Stimulated activated CD8-positive, alpha-beta memory T cell treated with anti-CD3 and anti-CD28 coated beads, Interleukin-4, amount 100 ng/mL, for 4 hours (primary cell): ENCODE measurements at places on chromosomes 16 and 17.

DNA sequence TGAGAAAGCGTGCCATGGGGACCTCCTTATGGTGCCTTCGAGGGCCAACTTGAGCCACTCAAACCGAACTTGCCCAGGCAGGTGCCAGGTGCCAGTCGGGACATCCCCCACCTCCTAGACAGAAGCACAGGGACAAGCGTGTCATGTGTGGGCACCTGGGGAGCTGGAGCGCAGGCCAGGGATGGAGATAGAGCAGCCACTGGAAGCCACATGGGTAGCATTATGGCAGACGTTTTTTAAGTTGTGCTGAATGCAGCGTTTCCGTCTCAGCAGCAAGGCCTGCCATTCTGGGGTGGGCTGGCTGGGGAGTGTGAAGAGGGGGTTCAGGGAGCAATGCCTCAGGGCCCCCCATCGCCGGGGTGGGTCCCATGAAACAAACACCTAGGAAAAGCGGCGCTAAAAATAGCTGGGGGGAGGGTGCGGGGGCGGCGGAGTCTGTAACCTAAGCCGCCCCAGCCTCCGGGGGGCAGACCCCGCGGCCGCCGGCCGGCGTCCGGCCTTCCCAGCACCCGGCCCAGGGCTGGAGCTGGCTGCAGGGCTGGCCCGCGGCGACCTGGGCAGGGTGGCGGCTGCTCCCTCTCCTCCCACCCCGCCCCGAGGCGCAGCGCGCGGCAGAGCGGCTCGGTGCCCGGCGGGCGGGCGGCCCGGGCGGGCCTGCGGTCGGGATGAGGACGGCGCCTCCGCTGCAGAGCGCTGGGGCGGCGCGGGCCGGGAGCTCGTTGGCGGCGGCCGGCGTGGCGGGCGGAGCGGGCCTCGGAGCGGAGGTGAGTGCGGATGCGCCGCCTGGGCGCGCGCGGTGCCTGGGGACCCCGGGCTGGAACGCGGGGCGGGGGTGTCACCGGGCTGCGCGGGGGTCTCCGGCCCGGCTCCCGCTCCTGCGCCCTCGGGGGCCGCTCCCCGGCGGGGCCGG is at the start of gene ZNF469:
ZNF469 (plus strand) TSS at position 469 of the 910 bp plus-strand sequence. CDS start 44,512 bp downstream, outside the sequence.
- no peak for DNase-seq

- no peak for DNase-seq
These were observed 295.4 kb downstream of the TOX3 start for GRCh38 chr16:52251495-52251894.

GRCh38 chr16:82882982-82883835 is 256.4 kb downstream of the CDH13 start:
- no peak for DNase-seq

DNA sequence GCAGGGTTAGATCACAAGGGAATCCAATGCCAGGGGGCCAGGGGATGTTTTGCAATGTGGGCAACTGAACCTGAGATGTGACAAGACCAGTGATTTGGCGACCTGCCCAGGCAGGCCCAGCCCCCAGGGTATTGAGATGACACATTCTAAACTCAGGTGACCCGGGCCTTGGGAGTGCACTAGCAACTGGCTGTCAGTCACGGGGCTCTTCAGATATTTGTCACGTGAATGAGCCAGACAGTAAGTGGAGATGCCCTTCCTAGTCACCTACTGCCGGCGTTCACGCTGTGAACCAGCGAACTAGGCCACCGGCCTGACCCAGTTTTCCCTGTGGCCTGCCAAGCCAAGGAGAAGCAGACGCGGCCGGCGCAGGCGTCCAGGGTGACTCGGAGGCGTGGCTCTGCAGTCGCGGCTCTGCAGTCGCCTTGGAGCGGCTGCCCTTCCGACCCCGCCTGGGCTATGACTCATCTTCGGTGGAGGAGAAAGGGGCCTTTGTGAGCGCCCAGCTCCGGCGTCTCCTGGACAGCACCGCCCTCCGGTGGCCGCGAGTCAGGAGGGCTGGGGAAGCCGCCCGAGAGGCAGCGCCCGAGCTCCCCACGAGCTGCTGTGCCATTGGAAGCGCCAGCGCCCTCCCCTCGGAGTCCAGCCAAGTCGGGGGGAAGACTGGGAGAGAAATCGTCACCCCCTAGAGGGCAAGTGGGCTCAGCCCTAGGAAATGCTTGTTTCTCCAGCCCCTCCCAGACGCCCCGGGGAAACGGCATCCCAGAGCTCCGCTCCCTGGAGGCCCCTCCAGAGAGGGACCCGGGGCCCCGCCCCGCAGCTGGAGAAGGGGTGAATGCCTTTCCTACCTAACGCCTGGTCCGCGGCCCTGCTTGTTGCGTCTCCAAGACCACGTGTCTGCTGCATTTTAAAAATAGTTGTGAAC is 38.8 kb downstream of the WSB1 start:
- peak; percentile 67 for DNase-seq

DNA sequence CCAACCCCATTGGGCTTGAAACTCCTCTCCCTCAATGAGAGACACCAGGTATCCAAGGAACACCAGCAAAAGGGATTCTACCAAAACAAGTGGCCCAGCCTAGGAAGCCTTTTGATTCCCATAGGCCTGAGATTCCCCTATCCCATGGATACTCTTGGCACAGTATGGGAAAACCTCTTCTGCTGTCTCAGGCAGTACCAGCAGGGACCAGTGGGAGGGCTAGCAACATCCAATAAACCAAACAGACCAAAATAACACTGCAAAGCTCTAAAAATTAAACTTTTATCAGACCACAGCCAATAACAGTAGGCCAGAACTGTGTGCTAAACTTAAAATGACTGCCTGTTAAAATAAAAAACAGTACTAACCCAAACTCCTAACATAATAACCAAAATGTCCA is 153.9 kb upstream of the CES5A start:
- DNase-seq = no peak

- no peak for DNase-seq
These were observed 276.0 kb downstream of the MAP2K6 start for GRCh38 chr17:69690531-69690930.

- DNase-seq = no peak
These were observed 69.7 kb downstream of the ZFHX3 start for GRCh38 chr16:72978212-72978611.

DNA sequence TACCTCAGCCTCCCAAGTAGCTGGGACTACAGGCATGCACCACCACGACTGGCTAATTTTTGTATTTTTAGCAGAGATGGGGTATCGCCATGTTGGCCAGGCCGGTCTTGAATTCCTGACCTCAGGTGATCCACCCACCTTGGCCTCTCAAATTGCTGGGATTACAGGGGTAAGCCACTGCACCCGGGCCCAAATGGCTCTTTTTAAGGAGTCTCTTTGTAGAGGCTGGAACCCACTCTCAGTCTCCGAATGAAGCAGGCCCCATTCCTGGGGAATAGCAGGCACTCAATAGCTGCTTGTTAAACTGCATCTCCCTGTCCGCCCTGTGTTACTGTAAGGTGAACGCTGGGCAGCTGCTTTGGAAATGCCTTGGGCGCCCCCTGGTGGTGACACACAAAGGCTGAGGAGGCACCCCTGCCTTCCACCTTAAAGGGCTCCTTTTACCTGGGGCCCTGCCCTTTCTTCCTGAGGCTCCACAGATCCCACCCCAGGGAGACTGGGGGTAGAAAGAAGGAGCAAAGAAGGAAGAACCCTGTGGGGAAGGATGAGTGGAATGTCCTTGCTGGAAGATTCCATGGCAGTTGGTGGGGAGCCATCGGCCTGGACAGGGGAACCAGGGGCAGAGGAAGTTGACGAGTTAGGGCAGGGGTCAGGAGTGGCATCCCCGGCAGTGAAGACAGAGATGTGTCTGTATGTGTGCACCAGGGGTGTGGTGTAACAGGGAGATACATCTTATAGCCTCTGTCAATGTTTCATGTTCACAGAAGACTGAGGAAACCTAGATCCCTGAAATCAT is 6.1 kb upstream of the SP2 start:
- peak; percentile 94 for DNase-seq

DNA sequence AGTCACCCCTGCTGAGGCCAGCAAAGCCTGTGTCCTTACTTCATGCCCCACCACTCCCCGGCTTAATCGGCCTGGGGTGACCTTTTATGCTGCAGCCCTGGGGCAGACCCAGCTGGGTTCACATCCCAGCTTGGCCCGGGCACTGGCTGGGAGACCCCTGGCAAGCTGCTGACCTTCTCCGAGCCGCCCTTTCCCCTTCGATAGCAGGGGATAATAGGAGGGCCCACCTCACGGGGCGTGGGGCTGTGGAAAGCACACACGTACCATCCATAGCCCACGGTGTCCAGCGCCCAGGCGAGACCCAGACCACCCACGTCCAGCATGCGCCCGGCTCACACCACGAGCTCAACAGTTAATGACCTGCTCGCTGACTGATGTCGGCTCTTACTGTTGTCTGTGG is 26.8 kb downstream of the TBC1D16 start:
- no peak for DNase-seq

GRCh38 chr16:82129881-82130280 is 40.1 kb downstream of the MPHOSPH6 start:
- DNase-seq = no peak
